ENCODE measurements at places on chromosomes 4 and X.

DNA sequence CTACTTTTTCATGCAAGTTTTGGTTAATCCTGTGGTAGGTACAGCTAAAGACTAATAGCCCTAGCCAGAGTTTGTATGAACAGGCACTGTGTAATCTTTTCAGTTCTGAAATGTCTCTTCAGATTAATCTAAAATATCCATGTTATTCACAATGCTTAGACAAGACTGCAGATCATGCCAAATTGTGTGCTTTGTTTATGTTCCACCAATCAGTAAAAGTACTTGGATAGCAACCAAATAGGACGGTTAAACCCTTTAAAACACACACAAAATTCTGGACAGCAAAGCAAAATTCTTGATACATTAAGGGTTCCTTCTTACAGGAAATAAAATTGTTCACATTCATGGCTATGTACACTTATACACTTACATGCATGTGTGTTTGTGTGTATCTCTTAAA lies 139.1 kb downstream of the KLHL13 start:
- DNase-seq, result no peak

- DNase-seq, result no peak
Observed at GRCh38 chrX:63426519-63426918, 75.4 kb upstream of the SPIN4 start.

GRCh38 chrX:71212536-71212935 lies 10.5 kb upstream of the GJB1 start:
- DNase-seq, result no peak

DNA sequence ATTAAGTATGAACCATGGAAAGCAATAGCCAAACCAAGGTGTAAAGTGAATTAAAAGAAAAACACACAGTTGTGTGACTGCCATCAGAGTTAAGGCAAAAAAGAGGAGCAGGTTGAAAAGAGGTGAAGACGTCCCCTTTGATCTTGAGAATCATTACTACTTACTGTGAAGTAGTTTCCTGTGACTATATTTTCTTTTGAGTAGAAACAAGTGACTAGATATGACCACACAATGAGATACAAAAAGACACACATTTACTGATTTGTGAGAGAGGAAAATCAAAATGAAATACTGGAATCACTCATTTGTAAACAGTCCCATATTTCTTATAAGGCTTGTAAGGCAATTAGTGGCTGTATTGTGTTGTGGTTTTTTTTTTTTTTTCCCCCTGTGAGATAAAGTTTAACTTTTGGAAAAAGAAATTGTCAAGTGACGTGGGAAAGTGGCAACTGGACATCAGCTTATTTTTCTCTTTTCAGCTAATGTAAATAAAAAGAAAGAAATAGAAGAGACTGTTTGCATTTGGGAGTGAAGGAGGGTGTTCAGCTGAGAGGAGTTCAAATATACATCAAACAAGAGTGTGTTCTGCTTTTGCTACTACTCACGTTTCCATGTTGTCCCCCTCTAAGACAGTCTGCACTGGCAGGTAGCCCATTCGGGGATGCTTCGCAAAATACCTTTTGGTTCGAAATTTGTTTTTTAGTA lies 106.4 kb upstream of the FTHL17 start:
- DNase-seq, result no peak

DNA sequence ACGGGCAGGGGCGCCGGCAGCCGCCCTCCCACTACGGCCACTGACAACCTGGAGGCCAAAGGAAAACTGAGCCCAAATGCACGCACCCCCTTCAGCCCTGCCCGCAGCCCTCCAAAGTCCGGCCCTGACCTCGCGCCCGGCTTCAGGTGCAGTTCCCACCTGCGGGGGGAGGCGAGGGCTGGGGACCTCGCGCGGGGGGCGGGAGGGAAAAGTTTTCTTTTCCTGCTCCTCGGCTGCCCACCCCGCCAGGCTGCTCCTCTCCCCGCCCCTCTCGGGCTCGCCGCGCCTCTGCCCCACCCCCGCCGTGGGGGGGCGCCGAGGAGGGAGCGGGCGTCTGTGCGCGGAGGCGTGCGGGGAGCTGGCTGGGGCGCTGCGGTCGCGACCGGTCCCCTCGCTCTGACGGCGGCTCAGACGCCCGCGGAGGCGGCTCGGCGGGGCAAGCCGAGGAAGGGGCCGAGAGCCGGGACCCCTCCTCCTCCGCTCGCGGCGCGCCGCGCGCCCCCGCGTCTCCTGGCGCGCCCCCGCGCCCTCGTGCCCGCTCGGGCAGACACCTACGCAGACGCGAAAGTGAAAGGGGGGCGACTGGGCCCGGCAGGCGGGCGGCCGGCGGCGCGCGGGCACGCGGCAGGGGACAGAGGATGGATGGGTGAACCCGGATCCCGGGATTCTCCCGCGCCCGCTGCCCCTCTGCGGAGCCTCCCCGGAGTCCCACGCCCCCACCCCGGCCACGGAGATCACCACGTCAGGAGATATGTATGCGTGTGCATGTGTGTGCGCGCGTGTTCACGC lies 3.1 kb upstream of the NR3C2 start:
- DNase-seq, result peak; percentile 60

GRCh38 chr4:136495076-136495475 lies 1037.2 kb downstream of the PCDH18 start:
- no peak for DNase-seq

DNA sequence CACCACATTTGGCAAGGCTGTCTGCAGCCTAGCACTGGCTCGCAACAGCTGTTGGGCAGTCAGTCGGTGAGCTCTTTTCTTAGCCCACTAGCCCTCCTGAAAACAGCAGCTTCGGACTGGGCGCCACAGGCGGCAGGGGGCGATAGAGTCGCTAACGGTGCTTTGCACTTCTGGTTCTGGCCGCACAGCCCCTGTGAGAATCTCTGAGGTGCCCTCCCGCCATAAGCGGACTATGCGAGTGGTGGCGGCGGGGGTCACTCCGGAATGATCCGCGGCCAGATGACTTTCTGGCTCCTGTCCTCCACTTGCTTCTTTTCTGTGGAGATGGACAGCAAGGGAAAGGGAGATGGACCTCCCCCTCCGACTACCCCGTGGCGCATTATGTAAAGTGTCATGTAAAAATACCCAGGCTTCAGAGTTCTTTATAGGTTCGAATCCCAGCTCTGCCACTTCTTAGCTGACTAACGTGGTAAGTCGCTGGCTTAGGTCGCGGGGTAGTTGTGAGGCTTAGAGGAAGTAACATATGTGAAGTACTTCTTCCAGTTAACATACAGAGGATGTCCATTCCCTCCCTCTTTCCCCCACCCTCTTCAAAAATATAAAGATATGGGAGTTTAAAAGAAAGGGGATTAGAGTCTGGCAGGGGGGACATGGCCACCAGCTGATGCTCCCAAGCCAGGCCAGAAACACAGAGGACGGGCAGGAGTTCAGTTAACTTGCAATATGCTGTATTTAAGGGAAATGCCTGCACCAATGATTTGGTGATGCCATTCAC lies 11.0 kb downstream of the ARHGAP36 start:
- DNase-seq, result peak; percentile 50

DNA sequence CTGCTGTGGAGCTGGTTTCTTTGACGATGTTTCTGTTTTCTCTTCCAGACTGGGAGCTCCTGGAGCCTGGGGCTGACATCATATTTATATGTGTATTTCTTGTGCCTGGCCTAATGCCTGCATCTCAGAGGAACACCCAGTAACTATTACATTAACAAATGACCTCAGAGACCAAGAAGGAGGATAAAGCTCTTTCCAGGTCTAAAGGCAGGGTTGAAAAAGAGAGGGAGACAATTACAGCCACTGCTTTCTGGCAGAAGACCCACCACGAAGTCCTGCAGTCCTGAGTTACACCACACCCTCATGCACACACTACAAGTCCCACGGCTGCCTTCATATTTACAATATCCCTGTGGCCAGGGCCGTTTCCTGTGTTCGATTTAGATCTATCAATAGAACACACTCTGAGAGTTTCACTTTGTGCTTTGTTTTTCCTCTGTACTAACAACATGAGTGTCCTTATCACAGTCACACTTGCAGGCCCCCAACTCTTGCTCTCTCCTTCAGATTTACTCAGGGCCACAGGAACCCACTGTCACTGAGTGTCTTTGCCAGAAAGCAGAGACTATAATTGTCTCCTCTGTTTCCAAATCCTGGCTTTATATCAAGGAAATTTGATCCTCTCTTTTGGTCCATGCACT lies 535.5 kb downstream of the MID1IP1 start:
- no peak for DNase-seq

DNA sequence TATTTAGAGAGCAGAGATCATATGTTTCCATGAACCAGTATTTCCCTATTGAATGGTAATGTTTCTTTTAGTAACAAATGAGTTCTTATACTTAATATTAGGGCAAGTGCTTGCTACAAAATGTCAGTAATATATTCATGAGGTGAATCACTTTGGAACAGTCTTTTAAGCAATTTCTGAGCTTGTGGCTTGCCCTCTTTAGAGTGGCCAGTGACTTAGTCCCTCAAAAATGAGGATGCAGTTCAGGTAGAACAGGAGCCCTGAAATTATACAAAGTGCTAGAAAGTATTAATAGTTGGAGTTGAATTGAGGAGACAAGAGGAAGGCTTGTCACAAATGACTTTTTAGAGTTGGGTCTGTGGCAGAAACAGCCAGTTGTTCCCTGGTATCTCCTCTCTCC lies 53.4 kb upstream of the PITX2 start:
- DNase-seq, result no peak
